ENCODE measurements at places on chromosomes 3 and 15.

- DNase-seq: no peak
These were observed 8.9 kb downstream of the KLHL6 start for GRCh38 chr3:183546625-183547024.

DNA sequence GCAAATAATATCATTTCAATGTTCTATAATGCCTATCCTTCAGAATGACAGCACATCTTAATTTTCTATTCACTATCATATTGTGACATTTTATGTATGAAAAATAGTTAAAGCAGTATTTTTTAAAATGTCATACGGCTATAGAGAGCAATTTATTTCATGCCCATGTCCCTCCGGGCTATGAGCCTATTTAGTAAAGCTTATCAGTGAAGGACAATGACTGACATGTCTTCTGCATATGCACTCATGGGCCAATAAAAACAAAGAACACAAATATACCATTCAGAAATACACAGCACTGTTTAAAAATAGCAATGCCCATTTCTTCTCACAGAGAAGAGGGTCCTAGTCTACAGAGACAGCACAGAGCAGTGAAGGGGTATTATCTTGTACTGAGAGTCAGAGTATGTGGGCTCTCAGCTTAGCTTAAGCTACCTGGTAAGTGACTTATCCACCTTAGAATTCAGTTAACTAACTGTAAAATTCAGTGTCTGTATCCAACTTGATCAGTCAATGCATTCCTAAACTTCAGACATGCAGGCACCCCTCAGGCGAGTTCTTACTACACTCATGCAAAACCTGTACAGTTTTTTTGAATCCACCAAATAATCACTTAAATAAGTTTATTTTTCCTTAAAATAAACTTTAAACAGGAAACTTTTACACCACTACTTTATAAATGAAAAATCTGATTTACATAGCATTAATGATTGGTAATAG is 9.0 kb downstream of the GOLIM4 start:
- DNase-seq: no peak

GRCh38 chr3:55075846-55076245 is 148.0 kb upstream of the LRTM1 start:
- DNase-seq: no peak

GRCh38 chr3:106261396-106261795 is 392.6 kb upstream of the CBLB start:
- DNase-seq: no peak

DNA sequence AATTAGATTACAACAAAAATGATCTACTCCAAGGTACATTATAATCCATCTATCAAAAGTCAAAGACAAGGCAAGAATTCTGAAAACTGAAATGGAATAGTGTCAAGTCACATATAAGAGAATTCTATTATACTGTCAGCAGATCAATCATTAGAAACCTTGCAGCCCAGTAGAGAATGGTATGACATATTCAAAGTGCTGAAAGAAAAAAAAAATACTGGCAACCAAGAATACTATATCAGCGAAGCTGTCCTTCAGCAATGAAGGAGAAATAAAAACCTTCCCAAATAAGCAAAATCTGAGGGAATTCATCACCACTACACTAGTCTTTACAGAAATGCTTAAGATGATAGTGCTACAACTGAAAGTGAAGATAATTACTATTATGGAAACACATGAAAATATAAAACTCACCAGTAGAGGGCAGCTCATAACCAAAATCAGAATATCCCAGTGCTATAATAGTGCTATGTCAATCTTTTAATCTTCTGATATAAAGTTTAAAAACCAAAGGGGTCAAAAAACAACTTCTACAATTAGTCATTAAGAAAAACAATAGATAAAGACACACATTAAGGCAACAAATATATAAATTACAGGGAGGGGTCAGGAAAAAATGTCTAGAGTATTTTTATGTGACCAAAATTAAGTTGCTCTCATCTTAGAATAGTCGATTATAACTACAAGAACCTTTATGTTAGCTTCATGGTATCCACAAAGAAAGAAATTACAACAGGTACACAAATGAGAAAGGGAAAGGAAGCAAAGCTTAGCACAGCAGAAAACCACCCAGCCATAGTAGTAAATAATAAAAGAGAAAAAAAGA is 190.7 kb upstream of the CNTN6 start:
- DNase-seq: peak; percentile 4

DNA sequence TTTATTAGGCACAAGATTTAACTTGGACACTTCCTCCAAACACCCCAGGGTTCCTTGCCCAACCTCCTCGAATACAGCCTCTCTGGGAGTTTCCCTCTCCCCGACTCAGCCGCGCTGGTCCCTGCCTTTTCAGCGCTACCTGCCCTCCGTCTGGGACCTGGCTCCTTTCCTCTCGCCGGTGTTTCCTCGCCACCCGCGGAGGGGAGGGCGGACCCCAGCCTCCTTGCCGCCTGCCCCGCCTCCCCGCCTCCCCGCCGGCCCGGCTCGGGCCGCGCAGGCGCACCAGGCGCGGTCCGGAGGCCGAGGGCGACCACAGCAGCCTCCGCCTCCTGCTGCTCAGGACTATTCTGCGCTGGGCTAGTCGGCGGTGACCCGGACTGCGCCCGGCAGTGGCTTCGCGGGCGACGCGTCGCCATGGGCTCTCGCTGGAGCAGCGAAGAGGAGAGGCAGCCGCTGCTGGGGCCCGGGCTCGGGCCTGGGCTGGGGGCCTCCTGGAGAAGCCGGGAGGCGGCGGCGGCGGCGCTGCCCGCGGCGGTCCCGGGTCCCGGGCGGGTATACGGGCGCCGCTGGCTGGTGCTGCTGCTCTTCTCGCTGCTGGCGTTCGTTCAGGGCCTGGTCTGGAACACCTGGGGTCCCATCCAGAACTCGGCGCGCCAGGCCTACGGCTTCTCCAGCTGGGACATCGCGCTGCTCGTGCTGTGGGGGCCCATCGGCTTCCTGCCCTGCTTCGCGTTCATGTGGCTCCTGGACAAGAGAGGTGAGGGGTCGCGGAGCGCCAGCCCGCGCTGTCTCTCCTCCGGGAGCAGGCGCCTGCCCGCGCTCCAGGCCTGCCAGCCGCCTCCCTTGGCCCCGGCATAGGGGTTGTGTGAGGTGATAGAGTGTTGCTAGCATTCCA is at the start of gene SLC49A4:
TSS of gene SLC49A4 (plus strand) at position 291 of the 895 bp plus-strand sequence. CDS start at position 415, 124 bp downstream.
- no peak for DNase-seq

- DNase-seq: no peak
These were observed 48.3 kb downstream of the DENND4A start for GRCh38 chr15:65743637-65744252.

GRCh38 chr15:72116731-72117485 is 1.0 kb downstream of the MYO9A start:
- DNase-seq: no peak

DNA sequence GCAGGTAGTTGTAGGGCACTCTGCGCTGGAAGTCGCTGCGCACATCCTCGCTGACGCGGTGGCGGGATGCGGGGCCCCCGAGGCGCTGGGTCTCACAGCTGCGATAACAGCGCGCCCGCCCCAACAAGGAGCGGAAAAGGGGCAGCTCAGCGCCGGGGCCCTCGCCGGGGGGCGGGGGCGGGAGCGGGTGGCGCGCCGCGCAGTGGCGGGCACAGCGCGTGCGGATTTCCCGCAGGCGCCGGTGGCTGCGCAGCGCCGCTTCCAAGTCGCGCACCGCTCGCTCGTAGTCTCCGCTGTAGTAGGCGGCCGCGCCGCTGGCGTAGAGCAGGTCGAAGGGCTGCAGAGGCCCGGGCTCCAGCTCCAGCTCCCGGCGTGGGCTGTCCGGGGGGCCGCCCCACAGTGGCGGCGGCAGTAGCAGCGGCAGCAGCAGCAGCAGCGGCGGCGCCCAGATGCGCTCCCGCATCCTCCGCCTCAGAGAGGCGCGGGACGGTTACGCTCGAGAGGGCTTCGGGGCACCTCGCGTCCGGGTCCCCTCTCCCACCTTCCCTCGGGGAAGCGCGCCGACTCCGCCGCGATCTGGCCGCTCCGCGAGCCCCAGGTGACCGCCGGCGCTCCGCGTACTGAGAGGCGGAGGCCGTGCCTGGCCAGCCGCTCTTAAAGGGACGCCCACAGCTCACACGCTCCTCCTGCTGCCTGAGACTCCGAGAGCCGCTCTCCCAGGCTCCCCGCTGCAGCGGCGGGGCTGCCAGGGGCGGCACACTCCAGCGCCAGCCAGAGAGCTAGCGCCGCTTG is at the start of gene P3H2:
TSS of gene P3H2 (minus strand) at position 629 of the 792 bp plus-strand sequence. CDS start at position 463, 166 bp downstream.
- DNase-seq: peak; percentile 90

DNA sequence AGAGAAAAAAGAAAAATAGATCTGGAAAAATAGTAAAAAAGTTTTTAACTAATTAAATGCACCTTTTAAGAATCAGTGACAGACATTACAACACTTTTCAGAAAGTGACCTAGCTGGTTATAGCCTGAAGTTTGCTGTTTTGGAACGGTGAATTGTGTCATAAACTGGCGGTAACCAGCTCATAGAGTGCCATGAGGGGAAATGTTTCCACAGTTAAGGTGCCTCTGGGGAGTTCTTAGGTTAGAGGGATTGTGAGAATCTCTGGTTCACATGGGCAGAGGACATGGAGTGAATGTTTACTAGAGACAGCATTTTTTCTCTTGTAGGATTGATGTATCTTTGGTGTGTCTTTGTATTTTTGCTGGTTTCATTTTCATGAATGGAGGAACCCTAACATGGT is 2.8 kb downstream of the TBC1D23 start:
- DNase-seq: no peak

DNA sequence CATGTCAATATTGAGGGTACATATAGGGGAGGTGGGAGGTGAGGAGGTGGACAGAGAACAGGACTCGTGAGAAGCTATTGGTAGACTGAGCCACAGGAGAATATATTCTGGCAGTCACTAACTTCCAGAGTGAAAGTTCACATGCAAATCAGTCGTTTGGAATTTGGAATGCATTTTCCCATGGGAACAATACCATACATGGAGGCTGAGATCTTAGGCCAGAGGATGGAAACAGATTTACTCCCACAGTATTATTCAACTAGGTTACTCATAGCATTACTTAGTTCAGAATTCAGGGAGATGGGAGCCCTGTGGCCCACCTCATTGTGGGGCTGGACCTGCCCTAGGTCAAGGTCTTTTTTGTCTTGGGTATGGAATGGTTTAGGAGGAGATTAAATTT is 36.4 kb upstream of the ABHD2 start:
- DNase-seq: peak; percentile 23

DNA sequence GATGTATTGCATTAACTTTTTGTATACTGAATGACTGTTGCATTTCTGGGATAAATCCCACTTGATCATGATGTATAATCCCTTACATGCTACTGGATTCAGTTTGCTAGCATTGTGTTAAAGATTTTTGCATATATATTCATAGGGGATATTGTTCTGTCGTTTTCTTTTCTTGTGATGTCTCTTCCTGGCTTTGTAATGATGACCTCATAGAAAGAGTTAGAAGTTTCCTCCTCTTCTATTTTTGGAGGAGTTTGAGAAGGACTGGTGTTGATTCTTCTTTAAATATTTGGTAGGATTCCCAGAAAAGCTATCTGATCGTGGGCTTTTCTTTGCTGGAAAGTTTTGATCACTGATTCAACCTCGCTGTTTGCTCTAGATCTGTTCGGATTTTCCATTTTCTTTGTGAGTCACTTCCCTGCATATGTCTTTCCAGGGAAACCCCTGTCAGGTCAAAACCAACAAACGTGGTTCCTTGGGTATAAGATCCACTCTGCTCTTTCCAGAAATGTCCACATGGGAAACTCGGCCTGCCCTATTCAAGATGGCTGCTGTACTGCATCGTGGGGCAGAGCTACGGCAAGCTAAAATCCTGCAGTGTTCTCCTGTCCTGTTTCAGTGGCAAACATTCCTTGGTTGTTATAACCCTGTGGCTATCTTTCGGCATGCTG is 120.4 kb downstream of the GABRG3 start:
- DNase-seq: no peak

- DNase-seq: no peak
These were observed 66.7 kb downstream of the TRANK1 start for GRCh38 chr3:36877930-36878685.

- DNase-seq: peak; percentile 23
These were observed 59.4 kb downstream of the SLC6A6 start for GRCh38 chr3:14461748-14462324.

DNA sequence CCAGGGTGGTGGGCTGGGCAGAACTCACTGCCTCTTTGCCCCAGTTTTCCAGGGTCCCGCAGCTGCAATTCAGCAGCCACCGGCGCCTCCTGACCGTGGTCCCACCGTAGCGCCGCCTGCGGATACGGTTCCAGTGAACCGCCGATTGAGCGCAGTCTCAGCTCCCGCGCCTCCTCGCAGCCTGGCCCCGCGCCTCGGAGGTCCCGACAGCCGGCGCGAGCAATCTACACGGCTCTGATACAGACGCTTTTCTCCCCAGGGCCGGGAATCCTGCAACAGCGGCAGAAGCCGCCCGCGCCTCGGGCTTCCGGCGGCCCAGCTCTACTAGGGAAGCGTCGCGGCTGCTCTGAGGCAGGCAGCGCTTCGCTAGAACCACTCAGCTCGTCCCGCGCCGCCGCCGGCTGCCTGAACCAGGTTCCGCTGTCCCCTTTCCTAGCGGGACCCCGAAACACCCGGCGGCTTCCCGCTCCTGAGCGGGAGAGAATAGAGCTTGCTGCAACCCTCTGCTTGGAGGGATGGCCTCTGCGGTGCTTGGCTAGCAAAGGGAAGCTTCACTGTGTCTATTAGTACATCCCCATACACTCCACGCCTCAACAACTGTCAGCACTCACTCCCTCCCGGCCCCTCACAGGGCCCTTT is 3.1 kb downstream of the FOXL2NB start:
- DNase-seq: no peak
